ENCODE measurements at places on chromosomes 1 and 21.
A peak's percentile ranks its signal among the peaks of the same experiment; 100 is the strongest.

- no peak for DNase-seq
Observed at GRCh38 chr1:164564378-164564777, 5.4 kb downstream of the PBX1 start.

GRCh38 chr1:239823852-239824251 lies 267.8 kb upstream of the FMN2 start:
- DNase-seq: no peak

- no peak for DNase-seq
Observed at GRCh38 chr1:78722105-78722504, 72.5 kb downstream of the IFI44 start.

GRCh38 chr1:155729031-155729898 lies 40.4 kb downstream of the DAP3 start:
- DNase-seq: peak; percentile 84

DNA sequence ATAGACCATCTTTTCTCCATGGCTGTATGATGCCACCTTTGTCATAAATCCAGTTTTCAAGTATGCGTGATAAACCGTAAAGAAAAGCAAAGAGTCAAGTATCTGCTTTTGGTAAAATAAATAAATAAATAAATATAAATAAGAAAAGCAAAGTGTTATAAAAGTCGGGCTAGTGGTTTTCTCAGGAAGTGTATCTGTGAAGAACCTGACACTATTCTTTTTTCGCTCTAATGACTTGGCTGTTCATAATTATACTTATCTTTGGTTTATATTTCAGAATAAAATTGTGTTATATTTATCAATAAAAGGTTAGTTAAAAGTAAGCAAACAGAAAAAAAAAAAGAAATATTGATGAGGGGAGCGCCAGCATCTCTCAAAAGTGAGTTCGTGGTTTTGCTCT lies 594 bp upstream of the EXO5 start:
- DNase-seq: peak; percentile 18

DNA sequence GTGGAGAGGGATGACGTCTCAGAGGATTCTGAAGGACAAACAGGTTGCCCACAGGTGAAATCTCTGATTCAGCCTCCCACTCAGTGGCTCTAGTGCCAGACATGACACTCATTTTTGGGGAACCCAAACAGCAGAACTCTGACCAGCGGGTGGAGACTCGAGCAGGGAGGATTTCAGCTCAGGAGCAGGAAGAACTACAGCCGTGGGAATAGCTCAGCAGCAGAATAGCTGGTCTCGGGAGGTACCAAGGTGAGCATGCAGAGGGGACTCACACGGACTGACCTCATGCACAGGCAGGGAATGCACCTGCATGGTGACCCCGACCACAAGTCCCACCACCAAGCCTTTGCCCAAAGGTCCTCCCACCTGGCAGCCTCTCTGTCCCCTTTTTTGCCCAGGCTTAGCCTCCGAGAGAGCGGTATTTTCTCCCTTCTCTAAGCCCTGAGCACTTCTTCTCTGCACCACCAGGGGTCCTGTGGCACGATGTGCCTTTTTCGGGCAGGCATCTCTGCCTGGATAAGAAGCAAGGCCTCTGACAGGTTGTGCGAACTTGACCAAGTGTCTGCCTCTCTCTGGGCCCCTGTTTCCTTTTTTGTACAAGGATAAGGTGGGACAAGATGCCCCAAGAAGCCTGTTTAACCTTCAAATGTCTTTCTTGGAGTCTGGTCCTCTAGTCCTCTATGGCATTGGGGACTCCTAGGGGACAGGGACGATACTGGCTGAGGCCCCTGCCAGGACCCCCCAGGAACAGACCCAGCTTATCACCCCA lies 8.8 kb upstream of the FGR start:
- DNase-seq: peak; percentile 67

GRCh38 chr1:15992582-15993500 lies 11.2 kb upstream of the SRARP start:
- DNase-seq: no peak

- DNase-seq: peak; percentile 61
Observed at GRCh38 chr1:230977761-230978490, 735 bp downstream of the TTC13 start.

- no peak for DNase-seq
Observed at GRCh38 chr21:37886120-37886519, 30.1 kb downstream of the KCNJ6 start.

GRCh38 chr1:113058941-113059706 lies 13.9 kb upstream of the LRIG2 start:
- DNase-seq: peak; percentile 88
